Smooth muscle cell of the coronary artery (primary cell): ENCODE measurements at places on chromosomes 6 and 20. TPM values are rescaled to one million over a fixed set of nuclear protein-coding genes. Genes with fewer than 3 reads are reported as not detected.

Gene LRRC73
- 0.12 and 0.30 TPM in 2 replicates for total RNA-seq

Gene COL9A3
- 0.30 TPM in 1 of 2 replicates, not detected in the other for total RNA-seq

Gene MOXD1
- 1.4 and 81.2 TPM in 2 replicates for total RNA-seq

Gene VGLL2
- not detected in 2 replicates for total RNA-seq
